ENCODE measurements at places on chromosomes 1 and 21.

GRCh38 chr1:79791488-79792218, 785.1 kb upstream of the ADGRL4 start:
- no peak for DNase-seq

DNA sequence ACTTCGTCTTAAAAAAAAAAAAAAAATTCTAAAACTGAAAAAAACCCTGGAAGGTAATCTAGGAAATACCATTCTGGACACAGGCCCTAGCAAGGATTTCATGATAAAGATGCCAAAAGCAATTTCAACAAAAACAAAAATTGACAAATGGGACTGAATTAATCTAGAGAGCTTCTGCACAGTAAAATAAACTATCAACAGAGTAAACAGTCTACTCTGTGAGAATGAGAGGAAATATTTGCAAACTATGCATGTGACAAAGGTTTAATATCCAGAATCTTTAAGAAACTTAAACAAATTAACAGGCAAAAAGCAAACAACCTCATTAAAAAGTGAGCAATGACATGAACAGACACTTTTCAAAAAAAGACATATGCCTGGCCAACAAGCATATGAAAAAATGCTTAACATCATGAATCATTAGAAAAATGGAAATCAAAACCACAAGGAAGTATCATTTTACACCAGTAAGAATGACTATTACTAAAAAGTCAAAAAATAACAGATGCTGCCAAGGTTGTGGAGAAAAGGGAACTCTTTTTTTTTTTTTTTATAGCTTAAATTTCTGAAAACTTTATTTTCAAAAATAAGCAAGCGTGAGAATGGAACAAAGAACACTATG, 29.4 kb upstream of the RNPC3 start:
- no peak for DNase-seq

DNA sequence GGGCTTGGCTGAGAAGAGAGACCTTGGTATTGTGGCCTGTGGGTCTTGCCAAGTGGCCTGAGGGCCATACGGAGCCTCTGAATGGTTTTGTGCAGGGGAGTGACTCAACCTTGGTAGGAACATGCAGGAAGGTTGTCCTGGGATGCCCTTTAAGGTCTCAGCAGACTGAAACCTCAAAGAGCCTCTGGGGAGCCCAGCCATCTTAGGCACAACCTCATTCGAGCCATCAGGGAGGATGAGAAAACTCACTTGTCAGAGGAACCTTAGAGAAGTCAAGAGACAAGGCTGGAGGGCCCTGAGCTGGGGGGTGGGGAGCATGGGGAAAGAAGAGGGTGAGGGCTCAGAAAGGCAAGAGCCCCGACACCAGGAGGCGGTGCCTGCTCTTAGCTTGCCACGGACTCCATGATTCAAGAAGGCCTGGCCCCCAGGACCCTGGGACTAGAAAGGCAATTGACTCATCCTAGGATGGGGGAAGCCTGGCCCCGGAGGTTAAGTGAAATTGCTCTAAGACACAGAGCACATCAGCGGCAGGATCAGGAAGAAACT, 13.0 kb downstream of the IFI6 start:
- peak; percentile 67 for DNase-seq

DNA sequence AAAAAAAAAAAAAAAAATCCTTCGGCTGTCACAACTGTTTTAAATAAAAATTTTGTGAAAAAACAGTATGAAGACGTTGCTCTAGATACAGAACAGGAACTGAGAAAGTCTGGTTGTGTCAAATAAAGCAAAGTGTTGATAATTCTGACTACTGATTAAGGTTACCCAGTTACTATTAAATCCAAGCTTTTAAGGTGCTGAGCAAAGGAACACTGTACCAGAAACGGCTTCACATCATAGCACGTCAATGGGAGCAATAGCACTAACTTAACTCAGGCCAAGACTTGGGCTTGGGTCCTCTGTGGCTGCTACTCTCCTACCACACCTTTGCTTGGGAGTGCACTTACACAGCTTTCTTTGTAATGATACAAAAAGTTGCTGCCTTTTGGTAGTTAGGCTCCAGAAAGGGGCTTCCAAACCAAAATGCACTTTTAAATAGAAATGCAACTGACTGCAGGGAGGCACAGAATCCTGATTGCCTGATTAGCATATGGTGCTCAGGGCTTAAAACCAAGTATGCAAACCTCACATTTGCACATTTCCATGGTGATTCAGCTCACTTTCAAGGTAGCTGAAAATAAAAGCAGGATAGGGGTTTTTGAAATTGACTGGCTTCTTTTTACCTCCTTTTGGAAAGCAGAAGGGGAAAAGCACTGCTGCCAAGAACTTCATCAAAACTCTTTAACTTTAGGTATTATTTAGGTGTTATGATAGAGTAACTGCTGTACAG, 6.3 kb downstream of the MCL1 start:
- peak; percentile 53 for DNase-seq

DNA sequence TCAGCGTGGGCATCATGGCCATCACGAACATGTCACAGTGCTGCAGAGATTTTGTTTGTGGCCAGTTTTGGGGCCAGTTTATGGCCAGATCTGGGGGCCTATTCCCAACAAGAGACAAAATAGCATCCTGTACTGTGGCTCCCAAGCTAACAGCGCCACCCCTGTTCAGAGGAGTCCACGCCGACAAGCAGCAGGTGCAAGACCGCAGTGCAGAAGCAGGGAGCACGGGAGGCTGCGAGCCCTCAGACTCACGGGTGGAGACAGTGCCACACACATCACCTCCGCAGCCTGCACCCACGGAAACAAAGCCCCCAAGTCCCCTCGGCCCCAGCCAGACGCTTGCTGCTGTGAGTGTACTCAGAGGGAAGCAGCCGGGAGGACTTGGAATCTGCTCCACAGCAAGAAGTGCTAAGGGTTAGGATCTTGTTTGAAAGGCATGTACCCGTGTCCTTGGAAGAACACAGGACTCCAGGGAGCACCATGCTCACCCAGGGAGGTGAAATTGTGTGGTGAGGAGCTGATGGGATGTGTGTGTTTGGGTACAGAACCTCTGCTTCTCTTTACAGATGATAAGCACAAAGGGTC, 7.1 kb downstream of the TCP10L start:
- peak; percentile 47 for DNase-seq

DNA sequence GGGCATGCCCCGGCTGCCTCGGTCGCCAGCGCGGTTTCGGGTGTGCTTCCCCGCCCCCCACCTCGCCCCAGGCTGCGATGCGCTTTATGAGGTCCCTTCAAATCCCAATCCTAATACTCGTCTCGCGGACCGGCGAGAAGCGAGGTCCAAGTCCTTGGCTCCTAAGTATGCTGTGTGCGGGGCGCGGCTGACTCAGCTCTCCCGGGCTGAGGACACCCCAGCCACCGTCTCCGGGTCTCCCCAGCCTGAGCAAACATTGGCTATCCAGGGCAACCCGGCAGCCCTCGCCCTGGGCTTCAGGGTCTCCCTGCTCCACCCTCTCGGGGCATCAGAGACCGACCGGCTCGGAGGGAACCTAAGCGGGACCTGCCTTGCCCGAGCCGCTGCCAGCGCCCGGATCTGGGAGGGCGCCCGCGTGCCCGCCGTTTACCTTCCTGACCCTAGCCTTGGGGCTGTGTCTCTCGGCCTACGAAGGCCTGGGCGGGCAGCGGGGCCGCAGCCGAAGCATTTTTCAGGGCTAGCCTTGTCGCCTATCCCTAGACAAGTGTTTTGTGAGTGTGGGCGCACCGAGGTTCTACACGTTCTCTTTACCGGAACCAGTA, 1.2 kb downstream of the ITPKB start:
- DNase-seq, result peak; percentile 65

DNA sequence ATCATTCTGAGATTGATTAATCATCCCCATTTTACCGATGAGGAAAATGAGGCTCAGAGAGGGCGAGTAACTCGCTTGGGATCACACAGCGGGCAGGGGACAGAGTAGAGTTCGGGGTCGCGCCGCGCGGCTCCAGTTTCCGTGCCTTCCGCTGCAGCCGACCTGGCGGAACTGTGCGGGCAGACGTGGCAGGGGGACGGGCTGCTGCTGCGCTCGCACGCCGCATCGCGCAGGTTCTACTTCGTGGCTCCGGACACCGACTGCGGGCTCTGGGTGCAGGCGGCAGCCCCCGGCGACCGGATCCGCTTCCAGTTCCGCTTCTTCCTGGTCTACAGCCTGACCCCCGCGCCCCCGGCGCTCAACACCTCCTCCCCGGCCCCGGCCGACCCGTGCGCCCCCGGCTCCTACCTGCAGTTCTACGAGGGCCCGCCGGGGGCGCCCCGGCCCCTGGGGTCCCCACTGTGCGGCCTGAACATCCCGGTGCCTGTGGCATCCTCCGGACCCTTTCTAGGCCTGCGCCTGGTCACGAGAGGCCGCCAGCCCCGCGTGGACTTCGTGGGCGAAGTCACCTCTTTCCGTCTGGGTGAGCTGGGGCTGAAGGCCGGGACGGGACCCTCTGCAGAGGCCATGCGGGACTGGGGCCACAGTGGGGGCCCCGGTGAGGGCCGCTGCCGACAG, 2.3 kb downstream of the LDLRAD2 start:
- DNase-seq, result peak; percentile 77

DNA sequence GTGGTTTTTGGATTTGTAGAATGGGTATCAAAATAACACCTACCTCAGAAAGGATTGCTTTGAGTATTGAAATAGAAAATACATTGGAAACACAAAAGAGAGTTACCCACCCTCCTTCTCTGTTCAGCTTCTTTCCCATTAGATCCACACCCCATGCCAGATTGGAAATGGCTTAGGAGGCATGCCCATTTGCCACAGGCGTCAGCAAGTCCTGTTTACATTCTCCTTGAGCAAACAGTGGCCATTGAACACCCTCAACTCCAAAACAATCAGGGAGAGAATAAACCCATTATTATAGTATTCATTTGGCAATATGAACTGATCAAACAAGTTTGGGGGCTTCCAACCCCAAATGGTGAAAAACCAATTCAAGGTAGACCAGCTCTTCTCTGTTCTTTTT, 2.4 kb downstream of the ELAPOR1 start:
- no peak for DNase-seq

DNA sequence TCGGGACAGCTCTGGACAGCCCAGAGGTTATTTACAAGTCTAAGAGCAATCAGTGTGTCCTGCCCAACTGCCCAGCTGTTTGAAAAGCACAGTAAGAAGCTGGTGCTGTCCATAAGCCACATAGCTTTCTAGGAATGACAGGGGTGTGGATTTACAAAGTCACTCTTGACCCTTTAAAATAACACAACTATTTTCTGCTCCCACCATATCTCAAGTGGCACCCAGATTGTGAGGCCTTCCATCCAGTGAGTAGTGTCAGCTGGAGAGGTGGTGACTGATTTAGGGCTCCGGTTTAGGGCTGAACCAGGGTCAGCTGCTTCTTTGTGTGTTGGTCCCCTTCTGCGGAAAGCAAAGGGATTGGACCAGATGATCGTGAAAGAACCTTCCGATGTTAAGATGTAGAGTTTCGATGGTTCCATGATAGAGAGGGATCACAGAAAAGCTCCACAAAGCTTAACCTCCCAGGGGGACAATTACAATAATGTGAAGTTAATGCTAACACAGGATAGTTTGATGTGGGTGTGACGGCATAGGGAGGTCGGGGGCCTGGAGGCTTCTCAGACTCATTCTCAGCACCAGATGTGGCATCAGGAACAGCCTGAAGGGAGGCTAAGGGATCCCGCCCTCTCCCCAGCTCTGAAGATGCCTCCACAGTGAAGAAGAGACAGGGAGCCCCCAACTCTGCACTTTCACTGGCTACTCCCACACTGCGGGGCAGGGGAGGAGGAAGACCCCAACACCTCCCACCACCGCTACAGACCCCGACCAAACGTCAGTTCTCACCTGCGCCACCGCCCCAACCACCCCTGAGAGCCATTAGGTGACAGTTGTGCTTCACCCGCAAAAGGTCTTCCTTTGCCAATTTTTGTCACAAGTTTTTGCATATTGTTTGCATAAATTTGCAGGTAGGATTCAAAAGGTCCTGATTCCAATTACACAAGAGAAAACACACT, 40.6 kb downstream of the LRRC3 start:
- no peak for DNase-seq

- DNase-seq, result no peak
Observed at GRCh38 chr1:108502624-108503023, 52.5 kb downstream of the NBPF6 start.

- DNase-seq, result no peak
Observed at GRCh38 chr1:228120857-228121489, 11.9 kb upstream of the MRPL55 start.

- no peak for DNase-seq
Observed at GRCh38 chr1:199336745-199337640, 690.5 kb upstream of the NR5A2 start.

GRCh38 chr1:156797212-156797871, 19.3 kb downstream of the SH2D2A start:
- DNase-seq, result peak; percentile 64

DNA sequence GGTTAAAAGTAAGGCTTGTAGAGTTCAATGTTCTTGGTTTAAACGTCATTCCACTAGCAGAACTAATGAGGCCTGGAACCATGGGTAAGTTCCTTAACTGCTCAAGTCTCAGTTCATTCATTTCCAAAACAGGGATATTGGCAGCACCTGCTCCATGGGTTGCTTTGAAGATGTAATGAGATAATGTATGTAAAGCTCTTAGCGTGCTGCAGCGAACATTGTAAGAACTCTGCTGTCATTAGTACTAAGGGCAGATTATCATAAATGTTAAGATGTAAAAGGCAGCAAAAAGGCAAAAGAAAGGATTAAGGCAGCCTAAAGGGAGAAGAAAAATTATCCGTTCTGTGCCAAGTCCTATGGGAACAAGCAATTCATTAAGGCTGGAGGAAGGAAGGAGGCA, 129.1 kb upstream of the NGF start:
- no peak for DNase-seq

- DNase-seq, result no peak
Observed at GRCh38 chr1:29753244-29753643, 516.9 kb downstream of the PTPRU start.

- peak; percentile 27 for DNase-seq
Observed at GRCh38 chr1:230327892-230328284, 98.2 kb downstream of the PGBD5 start.

DNA sequence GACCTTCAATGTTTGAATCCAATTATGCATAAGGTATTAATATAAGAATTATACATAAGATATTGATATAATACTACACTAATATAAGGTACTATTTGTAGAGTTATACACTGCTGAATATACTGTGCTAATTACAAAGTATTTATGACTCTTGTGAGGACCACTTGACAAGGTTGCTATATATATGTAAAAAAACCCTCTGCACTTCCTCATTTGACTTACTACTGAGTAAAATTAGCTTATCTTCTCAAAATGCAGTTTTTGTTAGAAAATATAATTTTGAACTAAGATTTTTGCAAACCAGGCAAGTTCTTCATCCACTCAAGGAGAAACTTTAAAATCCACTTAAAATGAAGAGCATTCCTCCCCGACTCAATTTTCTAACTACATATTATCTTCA, 8.5 kb downstream of the SIKE1 start:
- DNase-seq, result no peak

GRCh38 chr1:88188038-88188437, 496.0 kb upstream of the PKN2 start:
- DNase-seq, result no peak

GRCh38 chr1:61680500-61680899, 44.4 kb downstream of the TM2D1 start:
- DNase-seq, result no peak

GRCh38 chr1:53878492-53879105, 11.0 kb downstream of the YIPF1 start:
- DNase-seq, result no peak
